ENCODE measurements at places on chromosomes 12 and 14.
A peak's percentile ranks its signal among the peaks of the same experiment; 100 is the strongest.

GRCh38 chr12:115158816-115159215 is 474.8 kb upstream of the TBX3 start:
- DNase-seq = no peak

DNA sequence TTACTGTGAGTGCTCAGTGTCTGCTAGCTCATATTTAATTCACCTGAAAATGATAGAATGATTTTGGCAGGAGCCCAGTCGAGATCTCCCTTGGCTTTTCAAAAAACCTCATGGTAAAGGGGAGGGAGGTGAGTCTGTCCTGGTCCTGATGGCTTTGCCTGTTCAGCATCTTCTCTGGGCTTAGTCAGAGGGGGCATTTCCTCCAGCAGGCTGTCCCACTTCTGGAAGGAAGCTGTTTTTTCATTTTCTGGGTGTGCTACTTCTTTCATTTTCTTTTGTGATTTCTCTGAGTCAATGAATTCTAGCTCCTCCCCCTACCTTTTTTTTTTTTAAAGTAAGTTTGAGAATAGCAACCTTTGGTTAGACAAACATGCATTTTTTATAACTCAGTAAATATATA is 58.8 kb downstream of the TMX1 start:
- peak; percentile 57 for DNase-seq

DNA sequence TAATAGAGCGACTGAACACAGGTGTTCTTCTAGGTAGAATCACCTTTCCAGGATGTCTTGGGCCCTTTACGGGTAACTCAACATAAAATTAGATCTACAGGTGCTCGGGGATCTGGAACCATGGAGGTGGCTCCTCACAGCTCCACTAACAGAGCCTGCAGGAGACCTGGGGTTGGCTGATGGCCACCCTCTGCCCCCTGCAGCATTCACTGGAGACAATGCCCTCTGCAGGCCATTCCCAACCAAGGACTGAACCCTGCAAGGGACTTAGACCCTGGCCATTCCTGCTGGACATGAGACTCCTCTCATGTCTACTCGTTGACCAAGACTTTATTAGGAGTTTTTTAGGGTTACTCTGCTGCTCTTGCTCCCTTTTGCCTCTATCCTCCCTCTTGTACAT is 58.5 kb upstream of the PPP4R3A start:
- no peak for DNase-seq

DNA sequence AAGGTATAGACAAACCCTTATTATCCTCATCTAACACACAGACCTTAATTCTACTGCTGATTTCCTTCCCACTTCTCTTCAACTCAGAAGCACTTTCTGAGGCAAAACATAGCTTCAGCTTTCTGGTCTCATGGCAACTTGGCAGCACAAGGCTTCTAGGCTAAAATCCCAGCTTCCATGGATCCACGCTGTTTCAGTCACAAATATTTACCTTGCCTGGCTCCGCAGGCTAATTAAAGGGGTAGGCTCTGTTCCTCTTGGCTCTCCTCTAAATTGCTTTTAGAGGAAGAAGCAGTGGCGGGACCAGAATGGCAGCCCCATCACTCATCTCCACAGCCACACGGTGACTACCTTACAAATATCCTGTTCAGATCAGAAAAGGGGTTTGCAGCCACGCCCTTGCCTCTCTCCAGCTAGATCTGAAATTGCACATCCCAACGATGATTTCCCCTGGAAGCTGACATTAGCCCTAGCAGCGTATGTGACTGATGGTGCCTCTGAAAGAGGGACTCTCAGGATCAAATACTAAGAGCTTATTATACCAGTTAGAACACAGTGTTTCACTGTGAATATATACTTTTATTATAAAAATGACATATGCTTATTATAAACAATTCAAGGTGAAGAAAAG is 221.5 kb upstream of the NUDT4 start:
- no peak for DNase-seq

Data from activated CD4-positive, alpha-beta T cell treated with anti-CD3 and anti-CD28 coated beads, Interleukin-10, Interleukin-2, amounts not matched to agents 100 ng/mL and 50 ng/mL, durations not matched to agents 16 hours and 8 hours (primary cell).